MG63 (cell line): ENCODE measurements at places on chromosomes 16 and 17.

DNA sequence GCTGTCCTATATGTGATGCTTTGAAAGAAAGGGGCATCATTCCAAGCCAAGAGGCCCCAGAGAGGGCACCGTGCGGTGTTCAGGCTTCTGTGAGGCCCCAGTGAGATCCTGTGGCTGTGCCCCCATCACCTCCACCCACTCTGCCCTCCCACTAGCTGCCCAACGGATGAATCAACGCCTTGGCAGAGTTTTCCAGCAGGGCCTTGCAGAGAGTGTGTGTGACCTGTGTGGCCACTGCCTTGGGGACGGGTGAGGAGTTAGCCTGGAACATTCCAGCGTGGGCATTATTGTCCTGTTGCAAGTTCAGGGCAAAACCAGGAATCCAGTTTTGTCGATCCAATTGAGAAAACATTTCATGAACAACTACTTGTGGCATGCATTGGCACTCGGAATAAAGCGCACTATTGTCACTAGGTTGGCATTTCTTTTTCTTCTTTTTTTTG, 53.7 kb downstream of the SF3B3 start:
- DNase-seq = peak; percentile 81

DNA sequence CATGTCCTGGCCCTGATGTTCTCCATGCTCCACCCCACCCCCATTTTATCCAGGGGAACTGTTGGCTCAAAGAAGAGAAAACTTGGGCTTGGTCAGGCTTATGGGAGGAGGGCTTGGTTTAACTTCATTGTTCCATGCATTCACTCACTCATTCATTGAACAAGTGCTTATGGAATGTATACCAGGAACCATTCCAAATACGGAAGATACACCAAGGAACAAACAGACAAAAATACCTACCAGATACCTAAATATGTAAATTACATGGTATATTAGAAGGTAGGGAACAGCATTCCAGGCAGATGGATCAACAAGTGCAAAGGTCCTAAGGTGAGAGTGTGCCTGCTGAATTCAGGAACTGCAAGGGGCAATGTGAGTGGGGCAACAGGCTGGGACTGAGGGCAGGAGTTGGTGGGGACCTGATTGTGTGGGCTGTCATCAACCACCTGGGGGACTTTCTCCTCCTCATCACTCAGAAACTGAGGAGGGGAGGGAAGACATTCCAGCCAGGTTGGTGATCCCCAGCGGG, 39.9 kb downstream of the RAI1 start:
- no peak for DNase-seq

- DNase-seq = no peak
These were observed 932 bp upstream of the MYBBP1A start for GRCh38 chr17:4555873-4556759.

DNA sequence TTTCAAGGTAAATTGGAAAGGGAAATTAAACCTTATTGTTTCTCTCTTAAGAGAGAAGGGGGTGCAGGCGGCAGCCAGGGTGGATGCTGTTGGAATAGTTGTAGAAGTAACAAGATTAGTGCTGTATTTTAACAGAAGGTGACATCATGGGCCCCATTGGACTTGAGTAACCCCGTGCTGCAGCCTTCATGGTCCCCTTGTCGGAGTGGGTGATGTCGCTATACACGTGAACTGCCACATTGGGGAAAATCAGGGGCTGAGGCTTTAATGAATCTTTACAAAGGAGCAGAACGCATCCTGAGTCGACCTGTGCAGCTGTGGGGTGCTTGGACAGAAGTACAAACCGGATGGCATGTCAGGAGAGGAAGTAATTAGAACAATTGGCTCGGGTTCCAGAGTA, 3.2 kb downstream of the SNX11 start:
- no peak for DNase-seq

- DNase-seq = no peak
These were observed 172.1 kb downstream of the RBFOX3 start for GRCh38 chr17:79438546-79439334.

DNA sequence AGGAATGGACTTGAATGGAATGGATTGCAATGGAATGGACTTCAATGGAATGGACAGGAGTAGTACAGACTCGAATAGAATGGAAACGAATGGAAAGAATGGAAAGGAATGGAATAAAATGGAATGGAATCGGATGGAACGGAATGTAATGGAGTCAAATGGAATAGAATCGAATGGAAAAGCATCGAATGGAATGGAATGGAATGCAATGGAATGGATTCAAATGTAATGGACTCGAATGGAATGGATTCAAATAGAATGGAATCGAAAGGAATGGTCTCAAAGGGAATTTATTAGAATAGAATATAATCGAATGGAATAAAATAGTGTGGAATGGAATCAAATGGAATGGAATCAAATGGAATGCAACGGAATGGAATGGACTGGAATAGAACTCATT, 484.9 kb upstream of the WSB1 start:
- DNase-seq = no peak

GRCh38 chr17:38539386-38539785, 66.4 kb downstream of the SRCIN1 start:
- no peak for DNase-seq

DNA sequence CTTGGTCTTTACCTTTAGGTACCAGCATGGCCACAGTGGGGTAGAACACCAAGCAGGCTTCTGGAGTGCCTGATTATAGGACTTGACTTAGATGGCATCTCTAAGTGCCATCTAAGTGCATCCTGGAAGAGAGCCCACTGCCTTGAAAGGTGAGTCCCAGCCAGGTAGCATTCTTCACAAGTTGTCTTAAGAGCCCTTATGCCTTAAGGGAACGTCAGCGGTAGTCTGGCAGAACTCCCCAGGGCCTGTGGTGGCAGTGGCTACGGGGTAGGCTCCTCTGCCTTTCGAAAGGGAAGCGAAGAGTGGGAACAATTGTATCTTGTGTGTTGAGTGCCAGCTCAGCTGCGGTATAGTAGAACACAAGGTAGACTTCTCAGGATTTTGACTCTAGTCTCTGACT, 549.0 kb downstream of the HS3ST4 start:
- DNase-seq = no peak

- no peak for DNase-seq
These were observed 307.5 kb upstream of the DYNLRB2 start for GRCh38 chr16:80233097-80233835.

GRCh38 chr17:82794781-82795482, 43.1 kb downstream of the TBCD start:
- no peak for DNase-seq

- no peak for DNase-seq
These were observed 5.4 kb downstream of the MAP3K14 start for GRCh38 chr17:45311401-45311759.

- DNase-seq = no peak
These were observed 3.6 kb downstream of the IRF8 start for GRCh38 chr16:85902366-85903155.

GRCh38 chr16:30481381-30481780, 8.8 kb downstream of the ITGAL start:
- DNase-seq = no peak

GRCh38 chr17:7141824-7142223, 27.2 kb upstream of the ASGR2 start:
- DNase-seq = no peak

DNA sequence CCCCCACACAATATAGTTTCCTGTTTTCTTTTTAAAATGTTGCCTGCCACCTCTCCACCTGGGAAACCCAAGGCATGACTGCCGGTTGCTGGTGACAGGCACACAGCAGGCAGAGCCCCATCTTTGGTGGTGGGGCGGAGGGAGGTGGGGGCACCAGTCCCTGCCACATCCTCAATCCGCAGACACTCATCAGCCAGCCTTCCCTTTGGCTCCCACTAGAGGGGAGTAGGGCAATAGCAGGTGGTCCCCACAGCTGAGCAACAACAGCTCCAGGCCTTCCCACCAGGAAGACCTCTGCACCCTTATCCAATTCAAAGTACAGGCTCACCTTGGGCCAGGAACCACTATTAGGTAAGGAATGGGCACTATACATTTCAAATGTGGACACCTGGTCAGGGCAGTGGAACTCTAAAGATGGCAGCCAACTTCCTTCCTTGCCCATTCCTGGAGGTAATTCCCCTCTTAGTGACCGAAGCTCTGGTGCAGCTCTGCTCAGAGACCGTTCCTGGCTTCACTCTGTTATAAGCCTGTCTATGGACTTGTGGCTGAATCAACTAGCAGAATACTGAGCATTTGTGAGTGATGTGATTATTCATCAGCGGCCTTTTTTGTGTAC, 13.9 kb downstream of the RECQL5 start:
- peak; percentile 31 for DNase-seq

DNA sequence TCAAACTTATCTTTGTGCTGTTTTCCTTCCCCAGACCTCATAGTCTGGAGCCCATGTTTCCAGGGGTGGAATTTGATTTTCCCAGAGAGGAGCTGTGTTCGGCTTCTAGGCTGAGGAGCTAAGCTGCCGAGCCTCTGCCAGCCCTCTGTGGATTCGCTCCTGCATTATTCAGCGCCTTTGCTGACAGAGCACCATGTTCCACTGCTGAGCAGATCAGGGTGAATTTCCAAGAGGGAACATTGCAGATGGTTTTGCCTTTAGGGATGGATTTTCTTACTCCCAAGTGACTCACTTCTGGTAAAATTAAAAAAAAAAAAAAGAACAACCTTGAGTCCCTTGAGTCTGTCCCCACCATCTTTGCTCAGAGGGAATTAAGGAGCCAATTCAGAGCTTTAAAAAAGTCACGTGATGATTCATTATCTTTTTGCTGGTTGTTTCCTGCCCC, 229.5 kb downstream of the PRKCA start:
- no peak for DNase-seq

DNA sequence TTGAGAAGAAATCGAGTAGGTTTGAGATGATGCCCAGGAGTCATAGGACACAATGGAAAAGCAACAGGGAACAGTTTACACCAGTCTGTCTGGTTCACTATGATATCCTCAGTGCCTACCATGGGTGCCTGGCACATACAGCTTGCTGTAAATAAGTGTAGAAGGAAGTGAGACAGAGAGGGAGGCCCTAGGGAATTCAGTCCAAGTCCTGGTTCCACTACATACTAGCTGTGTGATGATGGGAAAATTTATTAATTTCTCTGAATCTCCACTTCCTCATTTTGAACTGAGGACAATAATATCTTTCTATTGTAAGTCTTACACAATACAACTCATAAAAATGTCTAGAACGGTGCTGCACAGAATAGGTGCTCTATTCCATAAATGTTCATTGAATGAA, 53.3 kb upstream of the LYRM9 start:
- no peak for DNase-seq

DNA sequence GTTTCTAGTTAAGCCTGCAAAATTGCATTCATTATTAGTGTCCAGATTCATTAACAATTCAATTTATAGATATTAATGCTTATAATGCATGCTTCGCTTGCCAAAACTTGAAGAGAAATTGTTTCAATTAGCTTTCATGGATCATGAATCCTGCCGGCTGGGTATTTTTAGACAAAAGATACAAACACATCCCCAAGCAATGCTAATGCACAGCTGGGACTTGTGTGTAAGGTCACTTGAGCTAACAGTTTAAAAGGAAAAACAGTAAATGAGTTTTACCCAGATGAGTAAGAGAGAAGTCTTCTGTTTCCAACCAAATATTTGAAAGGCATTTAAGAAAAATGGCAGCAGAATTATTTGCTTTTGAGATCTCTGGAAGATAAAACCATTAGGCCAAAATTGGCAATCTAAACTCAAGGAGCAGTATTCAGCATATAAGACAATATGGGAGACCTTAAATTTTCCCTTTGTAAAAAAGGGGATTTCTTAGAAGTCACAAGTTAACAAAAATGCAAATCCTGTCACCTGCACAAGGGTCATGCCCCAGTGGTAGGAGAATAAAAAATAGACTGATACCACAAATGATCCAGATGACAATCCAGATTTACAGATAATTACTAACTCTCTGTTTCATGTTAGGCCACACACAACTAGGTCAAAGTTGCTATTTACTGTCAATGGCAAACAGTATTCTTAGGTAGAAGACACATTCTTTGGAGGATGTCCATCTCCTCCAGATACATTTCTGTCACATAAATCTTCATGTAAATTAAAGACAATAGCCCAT, 418.4 kb upstream of the PMFBP1 start:
- no peak for DNase-seq

- DNase-seq = no peak
These were observed 1.5 kb upstream of the HOXB6 start for GRCh38 chr17:48605991-48606891.

GRCh38 chr16:76535-77272, 1.3 kb upstream of the MPG start:
- peak; percentile 99 for DNase-seq

DNA sequence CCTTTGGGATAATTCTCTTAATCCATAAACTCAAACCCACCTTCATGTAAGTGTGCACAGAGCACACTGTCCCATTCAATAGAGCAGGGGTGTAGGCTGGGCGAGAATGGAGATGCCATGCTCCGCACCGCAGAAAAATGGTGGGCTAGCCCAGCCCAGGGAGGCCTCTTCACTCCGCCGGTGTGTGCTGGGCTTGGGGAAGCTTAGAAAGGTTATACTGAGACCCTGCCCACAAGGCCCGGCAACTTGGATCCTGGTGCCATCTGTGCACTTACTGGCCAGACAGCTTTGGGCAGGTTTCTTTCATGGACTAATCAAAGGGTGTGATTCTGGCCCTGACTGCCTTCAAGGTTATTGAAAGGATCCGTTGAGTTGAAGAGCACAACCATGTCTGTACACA, 3.7 kb upstream of the STAT5A start:
- DNase-seq = no peak

GRCh38 chr16:53689636-53690035, 14.0 kb downstream of the RPGRIP1L start:
- DNase-seq = no peak

DNA sequence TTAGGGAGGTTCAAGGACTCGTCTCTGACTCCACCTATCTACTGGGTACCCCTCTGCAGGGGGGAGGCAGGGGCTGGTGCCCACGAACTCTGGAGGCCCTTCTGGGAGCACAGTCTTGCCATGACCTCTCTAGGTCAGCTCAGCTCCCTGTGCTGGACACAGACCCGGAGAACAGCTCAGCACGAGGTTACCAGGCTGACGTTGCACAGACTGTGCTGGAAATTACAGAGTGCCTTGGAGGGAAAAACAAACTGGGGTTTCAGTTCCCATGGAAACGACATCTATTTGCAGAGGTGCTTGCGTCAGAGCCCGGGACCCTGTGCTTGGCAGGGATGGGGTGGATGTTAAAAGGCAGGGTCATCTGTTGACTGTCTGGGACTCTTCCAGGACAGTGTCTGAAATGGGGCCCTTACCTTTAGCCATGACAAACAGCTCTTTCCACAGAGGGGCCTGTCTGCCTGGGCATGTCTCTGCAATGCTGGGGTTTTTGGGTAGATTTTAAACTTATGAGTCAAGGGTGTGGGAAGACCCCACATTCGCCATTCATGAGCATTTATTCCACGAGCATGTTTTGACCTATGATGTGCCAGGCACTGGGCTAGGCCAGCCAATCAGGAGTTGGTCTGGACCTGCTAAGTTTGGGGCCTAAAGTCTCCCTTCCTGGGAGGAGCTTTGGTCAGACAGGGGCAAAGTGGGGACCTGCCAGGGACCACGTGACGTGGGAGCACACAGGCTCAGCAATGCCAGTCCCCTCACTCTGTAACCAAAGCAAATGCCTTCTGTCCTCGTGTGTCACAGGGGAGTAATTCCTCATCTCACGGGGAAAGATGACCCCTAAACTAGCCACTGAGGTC, 22.5 kb downstream of the CCR7 start:
- no peak for DNase-seq

- no peak for DNase-seq
These were observed 18.3 kb downstream of the SPHK1 start for GRCh38 chr17:76402711-76403110.

- DNase-seq = no peak
These were observed 6.2 kb downstream of the SMCR8 start for GRCh38 chr17:18321309-18321708.
